Stromal cell of bone marrow (primary cell): ENCODE measurements at places on chromosomes 5 and 9.

GRCh38 chr9:38017149-38017884, 51.7 kb downstream of the SHB start:
- DNase-seq = no peak

DNA sequence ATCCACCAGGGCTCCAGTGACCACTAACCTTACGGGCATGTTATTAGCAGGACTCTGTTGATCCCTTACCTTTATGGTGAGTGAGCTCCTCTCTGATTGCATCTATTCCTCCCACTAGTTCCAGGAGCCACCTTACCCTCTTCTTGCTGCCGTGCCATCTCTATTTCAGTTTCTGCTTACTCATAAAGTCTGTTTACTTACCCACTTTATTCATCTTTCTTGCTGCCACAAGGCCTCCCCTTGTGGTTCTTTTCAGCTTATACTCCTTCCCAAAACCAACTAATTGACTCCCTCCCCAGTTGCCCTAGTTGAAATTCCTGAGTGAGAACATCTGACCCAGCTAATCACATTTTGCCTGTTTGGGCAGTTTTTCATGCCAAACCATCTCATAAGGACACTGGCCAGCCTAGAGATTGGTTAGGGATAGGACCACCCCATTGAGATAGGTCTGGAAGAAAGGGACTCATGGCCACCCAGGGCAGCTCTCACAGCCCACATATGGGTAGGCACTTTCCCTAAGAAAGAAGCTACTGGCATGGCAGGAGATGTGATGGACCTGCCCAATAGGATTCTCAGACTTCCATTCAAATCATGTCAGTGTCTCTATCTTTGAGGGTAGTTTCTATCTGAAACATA, 412.7 kb downstream of the EFNA5 start:
- peak; percentile 21 for DNase-seq

- no peak for DNase-seq
These were observed 4.0 kb downstream of the PCDHGC3 start for GRCh38 chr5:141479776-141480175.

GRCh38 chr9:124479947-124480620, 27.1 kb downstream of the NR5A1 start:
- DNase-seq = no peak

DNA sequence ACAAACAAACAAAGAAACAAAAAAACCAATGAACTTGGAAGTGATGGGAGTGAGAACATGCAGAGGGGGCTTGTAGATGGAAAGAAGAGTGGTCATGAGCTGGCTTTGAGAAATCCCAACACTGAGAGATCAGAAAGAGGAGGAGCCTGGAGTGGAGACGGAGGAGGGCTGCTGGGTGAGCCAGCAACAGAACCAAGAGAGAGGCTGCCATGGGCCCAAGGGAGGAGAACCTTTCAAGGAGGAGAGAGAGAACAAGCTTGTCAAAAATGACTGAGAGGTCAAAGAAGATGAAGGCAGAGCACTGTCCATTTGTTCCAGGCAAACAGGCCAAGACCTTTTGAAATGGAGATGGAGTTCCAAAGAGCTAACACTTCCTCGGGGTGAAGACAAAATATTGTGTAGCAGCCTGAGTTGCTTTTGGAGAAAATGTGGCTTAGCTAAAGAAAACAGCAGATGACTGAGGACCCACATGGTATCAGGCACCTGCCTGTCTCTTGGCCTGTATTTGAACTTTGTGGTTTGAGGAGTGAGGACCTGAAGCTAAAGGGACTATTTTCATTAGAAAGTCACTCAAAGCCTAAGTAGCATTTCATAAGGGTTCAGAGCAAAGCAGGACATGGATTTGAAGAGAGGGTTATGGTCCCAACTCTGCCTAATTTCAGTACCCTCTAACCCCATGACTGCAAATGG, 13.1 kb downstream of the NSG2 start:
- DNase-seq = no peak

GRCh38 chr5:17096952-17097695, 120.3 kb upstream of the BASP1 start:
- no peak for DNase-seq

GRCh38 chr5:132430746-132431145, 59.8 kb downstream of the IRF1 start:
- DNase-seq = no peak
